Foreskin keratinocyte (primary cell): ENCODE measurements at places on chromosomes 3 and 15. TPM values are rescaled to one million over a fixed set of nuclear protein-coding genes. Genes with fewer than 3 reads are reported as not detected.

Gene ACTRT3
- total RNA-seq: 3.5 and 4.4 TPM in 2 replicates

Gene SLC15A2
- total RNA-seq: 1.0 and 1.5 TPM in 2 replicates

Gene RPUSD2
- total RNA-seq: 16.3 and 17.1 TPM in 2 replicates

Gene DOCK3
- total RNA-seq: 0.03 and 0.04 TPM in 2 replicates

Gene MAGEF1
- 18.4 and 19.1 TPM in 2 replicates for total RNA-seq

DNA sequence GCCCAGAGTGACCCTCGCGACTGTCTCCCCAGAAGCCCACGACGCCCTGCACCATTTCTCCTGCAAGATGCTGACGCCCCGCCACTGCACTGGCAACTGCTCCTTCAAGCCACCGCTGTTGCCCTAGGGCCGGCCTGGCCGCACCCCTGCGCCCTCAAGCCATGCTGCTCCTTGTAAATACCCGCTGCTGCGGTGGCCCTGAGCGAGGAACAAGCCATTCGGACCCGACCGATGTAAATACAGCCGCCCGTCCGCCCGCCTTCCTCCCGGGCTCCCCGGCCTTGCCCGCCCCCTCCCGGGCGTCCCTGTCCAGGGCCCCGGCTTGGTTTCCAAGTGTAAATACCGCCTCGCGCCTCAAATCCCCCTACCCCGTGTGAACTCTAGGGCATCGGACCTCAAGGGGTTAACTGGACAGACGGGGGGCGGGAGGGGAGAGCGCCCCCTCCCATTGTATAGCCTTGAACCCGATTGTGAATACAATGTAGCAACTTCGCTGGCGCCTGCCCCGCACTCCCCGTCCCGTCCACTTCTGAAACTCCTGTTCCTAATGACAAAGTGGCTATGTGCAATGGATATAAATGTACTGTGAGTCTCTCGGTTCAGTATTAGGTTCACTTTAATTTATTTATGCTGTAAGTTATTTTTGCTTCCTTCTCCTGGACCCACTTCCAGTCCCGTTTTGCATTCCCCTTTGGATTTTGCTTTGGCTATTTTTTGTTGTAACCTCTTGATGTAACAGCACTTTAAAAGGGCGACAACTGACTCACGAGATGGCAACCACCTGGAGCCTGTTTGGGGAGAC, 5.9 kb downstream of the RNU6-1 start:
- DNase-seq: no peak

DNA sequence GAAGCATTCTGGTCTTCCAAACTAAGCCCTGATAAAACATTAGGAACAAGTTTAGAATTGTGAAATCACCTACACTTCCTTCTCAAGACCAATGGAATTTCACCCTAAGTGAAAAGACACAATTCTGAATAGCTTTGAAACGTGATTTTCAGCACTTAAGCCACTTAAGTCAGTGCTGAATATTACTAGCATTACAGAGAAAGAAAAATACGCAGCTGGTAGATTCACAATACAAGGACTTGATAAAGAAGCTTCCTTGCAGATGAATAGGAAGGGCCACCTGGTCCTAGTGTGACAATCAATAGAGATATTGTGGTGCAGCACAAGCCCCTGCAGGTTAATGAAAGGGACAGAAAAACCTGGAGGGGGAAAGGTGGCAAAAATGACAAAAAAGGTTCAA, 353.1 kb upstream of the ALCAM start:
- no peak for DNase-seq

DNA sequence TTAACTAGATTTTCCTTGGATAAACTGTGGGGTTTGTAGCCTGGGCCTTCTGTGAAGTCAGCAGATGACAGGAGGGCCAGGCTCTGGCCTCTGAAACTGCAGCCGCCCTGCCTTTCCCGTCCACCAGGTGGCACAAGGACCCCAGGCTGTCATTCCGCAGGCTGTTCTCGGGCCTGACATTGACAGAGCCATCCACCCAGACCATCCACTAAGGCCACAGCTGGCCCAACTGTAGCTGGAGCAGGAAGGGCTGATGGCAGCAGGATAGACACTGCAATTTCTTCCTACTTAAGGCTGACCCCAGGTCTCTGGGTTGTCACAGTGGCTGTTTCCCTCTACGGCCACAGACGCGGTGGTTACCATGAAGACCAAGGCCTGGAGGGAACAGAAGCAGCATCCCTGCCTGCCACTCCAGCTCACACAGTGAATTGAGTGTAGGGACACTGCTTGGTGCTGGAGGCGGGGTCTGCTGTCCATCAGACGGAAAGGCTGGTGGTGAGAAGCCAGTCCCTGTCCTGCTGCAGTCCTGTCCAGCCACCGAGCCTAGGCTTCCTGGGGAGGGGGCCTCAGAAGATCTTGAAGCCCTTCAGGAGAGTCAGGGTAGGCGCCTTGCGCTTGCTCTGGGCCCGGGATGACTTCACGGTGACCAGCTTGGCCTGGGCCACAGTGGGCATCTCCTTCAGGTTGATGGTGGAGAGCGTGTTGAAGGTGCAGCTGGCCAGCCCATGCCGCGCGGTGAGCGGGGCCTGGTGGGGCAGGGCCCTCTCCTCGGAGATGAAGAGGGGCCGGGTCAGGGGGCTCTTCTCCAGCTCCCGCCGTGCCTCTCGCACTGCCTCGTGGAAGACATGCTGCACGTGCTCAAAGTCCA, 9.4 kb downstream of the SLC51B start:
- peak; percentile 19 for DNase-seq

DNA sequence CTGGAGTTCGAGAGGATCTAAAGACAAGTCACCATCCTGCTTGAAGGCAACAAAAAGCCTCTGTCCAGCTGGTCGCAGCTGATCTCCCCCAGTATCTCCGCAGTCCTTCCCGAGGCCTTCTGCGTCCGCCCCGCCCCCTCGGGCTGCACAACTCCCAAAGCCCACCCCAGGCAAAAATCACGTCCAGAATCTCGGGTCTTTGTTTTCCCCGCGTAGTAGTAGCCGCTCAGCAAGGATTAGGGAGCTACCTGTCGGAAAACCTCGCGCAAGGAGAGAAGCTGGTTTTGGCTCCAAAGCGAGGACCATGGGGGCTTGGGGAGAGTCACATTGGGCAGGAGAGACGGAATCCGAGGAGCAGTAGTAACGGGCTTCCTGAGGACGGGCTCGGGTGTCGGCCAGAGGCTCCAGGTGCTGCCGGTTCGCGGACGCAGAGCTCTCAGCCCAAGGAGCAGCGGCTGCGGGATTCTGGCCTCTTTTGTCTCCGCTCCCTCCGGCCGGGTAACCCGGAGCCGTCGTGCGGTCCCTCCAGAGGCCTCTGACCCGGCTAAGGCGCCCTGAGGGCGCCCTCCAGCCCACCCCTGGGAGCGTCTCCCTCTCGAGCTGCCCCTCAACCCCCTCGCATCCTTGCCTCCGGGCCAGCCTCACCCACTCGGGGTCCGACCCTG, 401 bp downstream of the ZSCAN29 start:
- DNase-seq: no peak

GRCh38 chr15:63595688-63596087, 1.5 kb upstream of the FBXL22 start:
- DNase-seq: no peak

GRCh38 chr3:32703491-32703972, 18.5 kb downstream of the CNOT10 start:
- DNase-seq: no peak

DNA sequence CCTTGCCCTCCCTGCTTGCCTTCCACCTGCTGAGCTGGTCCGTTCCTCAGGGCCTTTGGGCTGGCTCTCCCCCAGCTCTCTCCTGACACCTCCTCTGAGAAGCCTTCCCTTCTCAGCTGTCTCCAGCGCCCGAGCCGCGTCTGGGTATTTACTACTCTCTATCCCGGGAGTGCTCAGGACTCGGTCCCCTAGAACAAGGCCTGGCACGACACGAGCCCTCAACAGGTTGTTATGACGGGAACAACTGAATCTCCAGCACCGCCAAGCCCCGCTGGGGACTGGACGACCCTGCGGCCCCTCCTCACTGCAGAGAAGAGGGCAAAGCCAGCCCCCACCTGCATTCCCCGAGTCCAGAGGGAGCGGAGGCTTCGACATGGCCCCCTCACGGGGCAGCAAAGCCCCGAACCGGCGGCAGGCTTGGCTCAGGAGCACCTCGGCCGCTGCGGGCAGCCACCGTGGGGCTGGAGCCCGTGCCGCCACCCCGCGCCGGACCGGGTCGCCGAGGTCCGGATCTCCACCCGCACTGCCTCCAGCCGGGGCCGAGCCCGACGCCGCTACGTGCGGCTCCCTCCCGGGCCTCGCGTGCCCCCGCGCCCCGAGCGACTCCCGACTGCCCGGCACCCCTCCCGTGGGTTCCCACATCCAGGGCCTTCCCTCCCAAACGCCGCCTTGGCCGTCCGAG, 792 bp downstream of the TPRA1 start:
- peak; percentile 26 for DNase-seq
